Fibroblast of villous mesenchyme (primary cell): ENCODE measurements at places on chromosomes 5 and 9. TPM values are rescaled to one million over a fixed set of nuclear protein-coding genes. Genes with fewer than 3 reads are reported as not detected.

The TMEM232 gene
- total RNA-seq = 1.3 TPM in 2 replicates

The NTRK2 gene
- total RNA-seq = not detected in 2 replicates

The CDC23 gene
- 25.4 and 40.2 TPM in 2 replicates for total RNA-seq

The SPATA31C1 gene
- total RNA-seq = not detected in 2 replicates
